ENCODE measurements at places on chromosomes 2 and 18. TPM values are rescaled to one million over a fixed set of nuclear protein-coding genes. Genes with fewer than 3 reads are reported as not detected.
A peak's percentile ranks its signal among the peaks of the same experiment; 100 is the strongest.

- DNase-seq = no peak
Measured at GRCh38 chr2:85329181-85329651, 1.4 kb upstream of the TGOLN2 start.

LIPG gene
- total RNA-seq = 37.3 TPM

- DNase-seq = no peak
Measured at GRCh38 chr2:176622792-176623191, 353.6 kb downstream of the MTX2 start.

- DNase-seq = no peak
Measured at GRCh38 chr2:69631402-69631801, 12.1 kb downstream of the AAK1 start.

DNA sequence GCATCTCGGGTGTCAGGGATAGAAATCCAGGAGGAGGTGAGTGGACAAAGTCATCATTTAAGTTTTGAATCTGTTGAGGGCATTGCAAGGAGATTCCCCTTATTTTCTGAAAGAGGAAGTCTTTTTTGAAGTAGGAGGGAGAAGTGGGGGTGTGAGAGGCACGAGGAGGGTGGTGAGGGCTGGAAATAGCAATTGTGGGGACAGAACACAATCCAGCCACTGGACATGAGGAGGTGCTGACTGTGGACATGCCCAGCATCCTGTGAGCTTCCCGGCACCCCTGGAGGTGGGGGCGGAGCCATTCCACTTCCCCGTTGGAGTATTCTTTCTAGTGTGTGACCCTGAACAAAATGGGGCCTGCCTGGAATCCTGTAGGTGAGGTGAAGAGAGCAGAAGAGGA is 310.7 kb upstream of the EPAS1 start:
- DNase-seq = no peak

GRCh38 chr18:45997700-45998151 is 30.6 kb upstream of the EPG5 start:
- no peak for DNase-seq

C2orf72 gene
- not detected for total RNA-seq

GRCh38 chr2:105744091-105744908 is 412 bp upstream of the NCK2 start:
- peak; percentile 69 for DNase-seq

TMEM247 gene
- total RNA-seq = not detected

DNA sequence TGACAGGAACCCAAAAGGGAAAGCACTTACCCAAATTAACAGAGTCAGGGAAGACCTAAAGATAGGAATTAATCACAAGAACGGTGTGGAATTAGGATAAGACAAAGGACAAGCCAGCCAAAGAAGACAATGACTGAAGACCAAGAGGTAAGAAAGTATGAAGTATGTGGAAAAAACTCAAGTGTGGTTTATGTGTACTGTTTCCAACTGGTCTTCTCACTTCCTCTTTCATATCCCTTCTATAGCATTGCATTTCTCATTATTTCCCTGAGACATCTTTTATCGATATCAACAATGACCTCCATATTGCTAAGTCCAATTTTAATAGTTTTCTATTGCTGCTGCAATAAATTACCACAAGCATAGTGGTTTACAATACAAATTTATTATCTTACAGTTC is 313.5 kb upstream of the SLC39A10 start:
- no peak for DNase-seq

GRCh38 chr2:220775856-220776488 is 796.1 kb downstream of the EPHA4 start:
- no peak for DNase-seq

DSG4 gene
- not detected for total RNA-seq

EIF2AK2 gene
- total RNA-seq = 46.0 TPM

MAPK4 gene
- total RNA-seq = not detected

- DNase-seq = no peak
Measured at GRCh38 chr2:37738266-37738885, 66.9 kb upstream of the CDC42EP3 start.

GRCh38 chr2:232970051-232970450 is 43.0 kb downstream of the NGEF start:
- DNase-seq = no peak

CCT4 gene
- total RNA-seq = 406 TPM

GRCh38 chr2:8203364-8203763 is 478.5 kb upstream of the ID2 start:
- DNase-seq = no peak

DNA sequence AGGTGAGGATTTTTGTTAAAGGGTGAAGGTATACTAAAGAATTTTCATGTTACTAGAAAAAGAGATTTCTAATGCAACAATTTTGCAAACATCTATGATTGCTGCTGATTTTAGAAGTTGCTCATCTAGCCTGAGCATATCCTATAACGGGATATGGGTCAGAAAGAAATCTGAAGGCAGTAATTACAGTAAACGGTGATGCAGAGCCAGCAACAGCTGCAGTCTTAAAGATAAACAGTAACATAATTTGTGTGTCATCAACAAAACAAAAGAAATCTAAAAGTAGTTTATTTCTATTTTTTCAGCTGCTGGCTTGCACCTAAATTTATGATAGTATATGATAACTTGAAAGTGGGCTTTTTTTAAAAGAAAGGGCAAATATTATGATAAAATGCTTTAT is 215.7 kb downstream of the SLC4A10 start:
- DNase-seq = peak; percentile 27

DNA sequence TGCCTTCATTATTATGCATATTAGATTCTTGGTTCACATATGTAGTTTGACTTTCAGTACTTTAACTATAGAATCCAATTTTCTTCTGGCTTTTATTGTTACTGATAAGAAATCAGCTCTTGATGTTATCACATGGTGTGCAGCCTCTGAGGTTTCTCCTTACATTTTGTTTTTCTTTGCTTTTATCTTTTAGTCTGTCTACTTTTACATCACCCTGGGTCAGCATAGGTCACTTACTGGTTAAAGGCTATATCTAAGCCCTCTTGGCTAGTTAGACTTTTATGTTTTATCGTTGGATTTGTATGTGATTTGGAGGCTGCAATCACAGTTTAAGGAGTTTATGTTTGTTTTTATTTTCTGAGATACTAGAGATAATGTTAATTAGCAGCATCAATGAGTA is 187.2 kb upstream of the NOL4 start:
- DNase-seq = no peak

All from SJCRH30 (cell line).